ENCODE measurements at places on chromosomes 5 and 9. TPM values are rescaled to one million over a fixed set of nuclear protein-coding genes. Genes with fewer than 3 reads are reported as not detected.

GRCh38 chr5:146426853-146427618 is 20.1 kb upstream of the TCERG1 start:
- peak; percentile 26 for DNase-seq
- no peaks in the 10 kb centered on the region for H3K36me3 ChIP-seq
- H3K4me1 ChIP-seq = peaks cover 16% of the 10 kb centered on the region
- H3K27ac ChIP-seq = no peak overlapping the region

DNA sequence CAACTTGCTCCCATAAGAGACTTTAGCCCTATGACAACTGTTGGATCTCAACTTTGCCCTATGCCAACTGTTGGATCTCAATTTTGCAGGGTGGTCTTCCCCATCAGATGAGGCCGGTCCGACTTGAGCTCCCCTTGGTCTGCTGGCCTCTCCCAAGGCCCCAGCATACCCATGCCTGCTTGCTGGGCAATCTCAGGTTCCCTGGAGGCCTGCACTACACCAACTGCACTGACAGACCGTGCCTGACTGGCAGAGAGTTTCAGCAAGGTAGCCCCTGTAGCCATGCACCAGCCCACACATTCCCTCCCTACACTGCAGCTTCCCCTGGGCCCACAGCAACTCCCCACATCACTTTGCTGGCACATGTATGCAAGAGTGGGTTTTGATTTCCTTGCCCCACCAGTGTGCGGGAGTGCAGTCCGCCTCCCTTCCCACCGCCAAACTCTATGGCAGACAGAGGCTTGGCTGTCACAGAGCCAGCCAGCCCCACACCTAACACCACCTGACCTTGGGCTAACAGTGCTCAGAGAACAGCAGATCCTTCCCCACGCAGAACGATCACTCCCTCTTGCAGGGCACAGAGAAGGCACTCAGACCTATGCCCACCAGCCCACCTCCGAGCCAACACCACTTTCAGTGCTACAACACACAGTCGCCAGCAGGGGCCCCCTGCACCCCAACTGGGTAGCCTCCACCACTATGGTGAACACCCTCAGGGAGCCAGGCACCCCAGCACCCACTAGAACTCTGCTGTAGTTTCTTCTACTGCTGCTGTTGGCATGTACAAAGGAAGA is 279.9 kb upstream of the COX7C start:
- H3K36me3 ChIP-seq = no peaks in the 10 kb centered on the region
- no peaks in the 10 kb centered on the region for H3K27me3 ChIP-seq
- H3K4me3 ChIP-seq = no peak overlapping the region

DNA sequence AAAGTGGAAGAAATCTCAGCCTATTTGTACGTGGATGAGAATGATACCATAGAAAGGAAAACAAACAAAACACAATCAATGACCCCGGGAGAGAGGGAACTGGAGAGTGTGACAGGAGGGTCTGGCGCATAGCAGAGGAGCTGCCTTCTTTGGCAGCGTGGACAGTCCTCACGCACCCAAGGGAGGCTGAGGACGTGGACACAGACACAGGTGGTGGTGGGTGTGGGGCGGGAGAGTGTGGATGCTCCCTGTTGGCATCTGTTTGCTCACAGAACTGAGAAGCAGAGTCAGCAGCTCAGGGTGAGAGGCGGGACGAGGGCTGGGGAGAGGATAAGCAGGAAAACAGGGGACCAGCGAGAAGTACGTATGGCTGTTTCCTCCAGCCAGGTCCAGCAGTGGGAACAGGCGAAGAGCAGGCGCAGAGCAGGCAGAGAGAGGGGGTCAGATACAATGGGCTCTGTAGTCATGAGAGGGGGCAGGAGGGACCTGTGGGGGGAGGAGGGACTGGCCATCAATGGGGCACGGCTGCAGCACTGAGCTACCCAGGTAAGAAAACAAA is 10.0 kb downstream of the CMBL start:
- no peaks in the 10 kb centered on the region for H3K27me3 ChIP-seq
- peaks cover 11% of the 10 kb centered on the region for H3K4me1 ChIP-seq
- no peak overlapping the region for H3K4me3 ChIP-seq

- H3K36me3 ChIP-seq = no peaks in the 10 kb centered on the region
- no peak overlapping the region for H3K4me3 ChIP-seq
- H3K4me1 ChIP-seq = no peaks in the 10 kb centered on the region
- DNase-seq = no peak
- no peak overlapping the region for H3K27ac ChIP-seq
Measured at GRCh38 chr5:171168171-171168570, 140.9 kb upstream of the TLX3 start.

GRCh38 chr9:98047002-98047401 is 9.5 kb upstream of the NANS start:
- no peaks in the 10 kb centered on the region for H3K36me3 ChIP-seq
- H3K4me3 ChIP-seq = no peak overlapping the region
- DNase-seq = no peak
- H3K27ac ChIP-seq = no peak overlapping the region
- no peaks in the 10 kb centered on the region for H3K4me1 ChIP-seq
- H3K27me3 ChIP-seq = no peaks in the 10 kb centered on the region

ADAMTS2 gene
- polyA plus RNA-seq = 5.9 TPM

HTR1A gene
- not detected for polyA plus RNA-seq
